AG20443 (cell line): ENCODE measurements at places on chromosomes 4 and X.

DNA sequence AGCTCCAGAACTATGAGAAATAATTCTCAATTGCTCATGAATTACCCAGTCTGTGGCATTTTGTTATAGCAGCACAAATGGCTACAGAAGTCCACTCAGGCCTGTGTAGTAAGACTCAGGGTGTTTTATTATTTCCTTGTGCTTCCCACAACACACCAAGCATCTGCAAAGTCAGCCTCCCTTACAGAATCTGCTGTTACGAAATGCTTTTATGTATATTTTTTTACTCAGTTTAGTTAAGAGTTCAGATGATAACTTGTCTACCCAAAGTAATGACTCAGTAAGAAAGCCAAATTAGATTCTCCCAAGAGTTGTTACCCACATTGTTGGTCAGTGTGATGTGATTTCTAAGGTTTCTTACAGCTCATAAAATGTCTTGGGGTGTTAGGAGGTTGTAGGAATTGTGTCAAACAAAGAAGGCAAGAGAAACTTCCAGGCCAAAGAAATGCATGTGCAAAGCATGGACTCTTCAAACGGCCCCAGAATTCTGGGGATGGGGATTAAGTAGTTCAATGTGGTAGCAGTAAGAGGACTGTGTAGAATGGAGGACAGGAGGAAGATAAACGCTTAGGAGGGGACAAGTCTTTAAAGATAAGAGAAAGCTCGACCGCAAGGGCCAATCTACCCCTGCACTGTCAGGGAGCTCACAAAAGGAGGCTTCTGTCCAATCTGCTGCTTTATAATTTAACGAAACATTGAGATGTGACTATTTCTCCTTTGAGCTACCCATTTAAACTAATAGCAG, 35.4 kb upstream of the TMEM184C start:
- no peak for DNase-seq

DNA sequence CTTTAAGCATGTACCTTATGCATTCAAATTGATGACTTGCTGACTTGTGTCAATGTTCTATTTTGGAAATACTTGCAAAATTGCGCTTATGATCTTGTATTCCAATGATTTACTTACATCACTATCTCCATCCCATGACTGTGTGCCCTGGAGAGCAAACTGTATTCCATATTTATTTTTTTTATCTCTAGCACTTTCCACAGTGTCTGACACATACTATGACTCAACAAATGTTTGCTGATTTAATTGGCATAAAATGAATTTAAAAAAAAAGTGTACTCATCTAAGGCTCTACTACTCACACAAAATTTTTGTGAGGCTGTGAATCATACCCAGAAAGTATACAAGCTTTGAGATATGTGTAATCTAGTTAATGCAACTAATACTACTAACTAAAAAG, 1066.8 kb upstream of the ADGRL3 start:
- DNase-seq, result no peak

GRCh38 chrX:102968216-102968615, 31.1 kb downstream of the RAB40AL start:
- no peak for DNase-seq

DNA sequence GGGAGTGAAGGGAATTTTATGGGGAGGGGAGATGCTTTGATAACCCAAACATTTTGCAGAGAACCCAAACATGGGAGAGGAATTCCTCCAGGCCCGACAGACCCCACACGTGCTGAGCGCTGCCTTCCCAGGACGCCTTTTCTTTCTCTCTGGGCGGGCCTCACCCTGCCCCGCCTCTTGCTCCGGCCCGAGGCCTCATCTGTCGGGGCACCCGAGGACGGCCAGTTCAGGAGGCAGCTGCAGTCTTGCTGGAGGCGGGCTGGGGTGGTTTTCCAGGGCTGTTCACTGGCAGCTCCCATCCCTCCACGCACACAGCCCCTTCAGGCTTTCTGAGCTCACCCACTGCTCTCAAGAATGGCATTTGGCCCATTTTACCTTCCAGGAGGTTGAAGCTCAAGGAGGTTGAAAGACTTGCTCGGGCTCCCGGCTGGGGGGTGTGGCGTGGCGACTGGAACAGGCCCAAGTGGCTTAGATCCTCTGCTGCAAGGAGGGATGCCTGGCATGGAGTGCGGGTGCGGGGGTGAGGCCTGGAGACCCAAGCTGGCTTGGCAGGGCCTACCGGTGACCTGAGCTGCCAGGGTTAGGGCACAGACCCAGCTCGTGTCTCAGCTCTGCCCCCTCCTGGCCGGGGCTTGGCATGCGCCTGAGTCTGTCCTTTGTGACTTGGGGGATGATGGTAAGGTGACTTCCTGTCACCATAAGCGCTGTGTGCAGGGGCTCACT, 99.2 kb downstream of the PSAPL1 start:
- peak; percentile 80 for DNase-seq

- DNase-seq, result no peak
Observed at GRCh38 chr4:6716958-6717655, 1.1 kb downstream of the BLOC1S4 start.

- DNase-seq, result peak; percentile 33
Observed at GRCh38 chrX:115650916-115651315, 89.9 kb downstream of the PLS3 start.

GRCh38 chrX:8565729-8566128, 101.1 kb downstream of the VCX3B start:
- DNase-seq, result no peak

GRCh38 chrX:103927030-103927429, 35.4 kb upstream of the TMSB15B start:
- no peak for DNase-seq
